Activated T-helper 1 cell treated with anti-CD3 and anti-CD28 coated beads, Interleukin-12 subunit alpha, Interleukin-12 subunit beta, Interleukin-2, Interleukin-4 antibody, amounts not matched to agents 30 ng/mL and 10 ng/mL and 1 ng/mL, durations not matched to agents 14 hours and 24 hours and 36 hours (primary cell): ENCODE measurements at places on chromosomes 12 and 14. TPM values are rescaled to one million over a fixed set of nuclear protein-coding genes. Genes with fewer than 3 reads are reported as not detected.

The KRT83 gene
- not detected in 2 replicates for total RNA-seq

DNA sequence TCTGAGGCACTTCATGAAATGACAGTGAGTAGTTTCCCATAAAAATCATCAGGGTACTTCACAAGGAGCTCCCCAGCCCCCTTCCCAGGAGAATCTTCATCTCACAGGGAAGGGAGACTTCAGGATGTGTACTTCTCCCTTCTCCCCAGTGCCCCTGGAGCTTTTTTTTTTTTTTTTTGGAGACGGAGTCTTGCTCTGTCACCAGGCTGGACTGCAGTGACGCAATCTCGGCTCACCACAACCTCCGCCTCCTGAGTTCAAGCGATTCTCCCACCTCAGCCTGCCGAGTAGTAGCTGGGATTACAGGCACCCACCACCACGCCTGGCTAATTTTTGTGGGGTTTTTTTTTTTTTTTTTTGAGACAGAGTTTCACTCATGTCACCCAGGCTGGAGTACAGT, 10.4 kb downstream of the ITPK1 start:
- H3K27ac ChIP-seq = no peak overlapping the region
- H3K4me1 ChIP-seq = peaks cover 56% of the 10 kb centered on the region
- DNase-seq = no peak

DNA sequence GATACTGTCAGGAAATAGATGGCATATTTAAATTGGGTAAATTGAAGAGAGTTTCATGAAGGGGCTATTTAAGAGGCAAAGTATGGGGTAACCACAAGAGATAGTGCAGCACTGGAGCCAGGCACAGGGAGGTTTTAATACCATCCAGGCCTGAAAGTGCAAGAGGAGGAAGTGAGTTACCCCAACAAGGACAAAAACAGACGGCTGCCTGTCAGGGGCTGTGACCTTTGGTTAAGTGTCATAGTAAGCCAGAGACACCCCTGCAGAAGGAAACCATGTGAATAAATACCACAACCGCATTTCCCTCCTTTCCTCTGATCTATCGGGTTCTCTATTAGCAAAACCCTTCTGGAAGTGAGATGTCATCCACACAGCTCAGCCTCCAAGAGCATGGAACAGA, 122.0 kb upstream of the DHRS4 start:
- no peak overlapping the region for H3K4me3 ChIP-seq
- no peaks in the 10 kb centered on the region for H3K4me1 ChIP-seq
- H3K36me3 ChIP-seq = no peaks in the 10 kb centered on the region
- peaks cover 1% of the 10 kb centered on the region for H3K27me3 ChIP-seq
- H3K27ac ChIP-seq = no peak overlapping the region

The HECTD4 gene
- 32.3 and 36.9 TPM in 2 replicates for total RNA-seq

- peak overlapping the region; percentile 64 for H3K27ac ChIP-seq
- H3K4me1 ChIP-seq = peaks cover 52% of the 10 kb centered on the region
- peaks cover 22% of the 10 kb centered on the region for H3K36me3 ChIP-seq
- H3K4me3 ChIP-seq = peak overlapping the region; percentile 72
- no peaks in the 10 kb centered on the region for H3K27me3 ChIP-seq
- DNase-seq = no peak
Observed at GRCh38 chr12:39682689-39683477, 63.3 kb upstream of the ABCD2 start.

DNA sequence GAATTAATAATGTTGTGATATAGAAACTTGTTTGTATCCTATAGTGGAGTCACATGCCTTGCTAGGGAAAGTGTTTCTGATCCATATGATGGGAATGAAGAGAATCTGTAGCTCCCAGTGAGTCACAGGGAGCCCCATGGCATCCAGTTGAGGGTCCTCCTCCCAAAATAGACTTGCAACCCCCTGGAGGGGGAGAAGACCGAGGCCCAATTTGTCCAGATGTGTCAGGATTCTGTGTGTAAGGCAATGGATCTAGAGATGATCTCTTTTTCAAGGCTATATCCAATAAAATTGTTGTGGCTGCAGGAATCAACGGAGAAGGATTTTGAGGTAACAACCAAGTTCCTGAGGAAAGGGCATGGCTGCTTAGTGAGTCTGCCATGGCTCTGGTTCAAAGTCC, 121.8 kb downstream of the BCL11B start:
- H3K36me3 ChIP-seq = no peaks in the 10 kb centered on the region
- no peak overlapping the region for H3K27ac ChIP-seq
- H3K4me3 ChIP-seq = no peak overlapping the region
- H3K4me1 ChIP-seq = no peaks in the 10 kb centered on the region
- DNase-seq = no peak
- peaks cover 11% of the 10 kb centered on the region for H3K27me3 ChIP-seq

The MCRS1 gene
- total RNA-seq = 77.1 and 77.9 TPM in 2 replicates

- no peak for DNase-seq
- H3K36me3 ChIP-seq = peaks cover 2% of the 10 kb centered on the region
- peaks cover 4% of the 10 kb centered on the region for H3K4me1 ChIP-seq
- no peak overlapping the region for H3K4me3 ChIP-seq
- H3K27ac ChIP-seq = no peak overlapping the region
Observed at GRCh38 chr14:23445773-23446172, 10.3 kb upstream of the MYH7 start.

DNA sequence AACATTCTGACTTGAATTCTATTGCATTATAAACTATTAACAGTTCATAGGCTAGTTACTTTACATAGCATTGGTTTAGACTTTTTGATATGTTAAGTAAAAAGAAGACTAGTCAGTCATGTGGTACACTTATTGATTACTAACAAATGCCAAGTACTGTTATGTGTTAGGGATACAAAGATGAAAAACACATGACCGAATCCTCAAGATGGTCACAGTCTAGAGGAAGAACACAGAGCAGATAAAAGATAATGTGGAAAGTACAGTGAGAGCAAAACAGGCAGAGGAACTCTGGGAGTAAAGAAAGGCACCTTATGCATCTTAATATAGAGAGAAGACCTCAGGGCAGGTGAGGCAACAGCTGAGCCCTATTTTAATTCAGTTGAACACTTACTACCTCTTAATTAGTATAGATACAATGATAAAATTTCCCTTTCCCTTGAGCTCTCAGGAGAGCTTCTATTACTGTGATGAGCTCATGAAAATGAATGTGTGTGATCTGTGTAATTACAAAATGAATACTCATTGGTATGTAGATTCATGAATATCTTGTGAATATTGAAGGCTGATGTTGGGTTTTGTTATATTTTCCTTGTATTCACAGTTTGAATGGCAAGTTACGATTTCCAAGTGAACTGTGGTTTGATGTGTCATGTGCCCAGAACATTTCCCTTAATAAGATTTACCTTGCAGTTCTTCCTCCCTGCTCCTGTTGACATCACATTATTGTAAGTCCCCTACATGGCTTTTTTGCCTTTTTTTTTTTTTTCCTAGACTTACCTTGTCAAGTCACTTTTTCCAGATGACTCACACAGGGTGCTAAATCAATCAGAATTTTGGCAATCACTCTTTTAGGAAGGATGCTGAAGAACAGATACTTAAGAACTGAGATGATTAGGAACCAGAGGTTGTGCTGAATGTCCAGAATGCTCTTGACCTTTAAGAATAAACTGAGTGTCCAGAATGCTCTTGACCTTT, 29.5 kb upstream of the MSRB3 start:
- no peak overlapping the region for H3K4me3 ChIP-seq
- peaks cover under 1% of the 10 kb centered on the region for H3K27me3 ChIP-seq
- H3K27ac ChIP-seq = peak overlapping the region; percentile 87
- DNase-seq = no peak

GRCh38 chr14:61403411-61403810, 82.0 kb downstream of the PRKCH start:
- no peaks in the 10 kb centered on the region for H3K27me3 ChIP-seq
- H3K36me3 ChIP-seq = peaks cover 18% of the 10 kb centered on the region
- H3K27ac ChIP-seq = peak overlapping the region; percentile 87
- H3K4me3 ChIP-seq = peak overlapping the region; percentile 31
- H3K4me1 ChIP-seq = peaks cover 79% of the 10 kb centered on the region

DNA sequence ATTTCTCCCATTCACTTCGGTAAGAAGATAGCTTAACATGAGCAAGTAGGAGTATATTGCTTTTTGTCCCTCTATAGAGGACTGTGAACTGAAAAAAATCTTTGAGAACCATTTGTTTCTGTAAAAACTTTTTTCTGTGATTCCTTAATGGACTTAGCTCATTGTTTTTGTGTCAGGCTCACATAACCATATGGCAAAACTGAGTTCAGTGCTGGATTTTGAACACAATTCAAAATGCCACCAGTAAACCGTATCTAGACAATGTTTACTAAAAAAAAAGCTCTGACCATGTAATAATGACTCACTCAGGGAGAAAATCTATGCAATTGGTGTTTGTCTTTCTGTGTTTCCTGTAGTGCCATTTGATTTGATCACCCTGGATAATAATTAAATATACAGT, 5.2 kb downstream of the TRHDE start:
- H3K4me1 ChIP-seq = no peaks in the 10 kb centered on the region
- peaks cover 28% of the 10 kb centered on the region for H3K27me3 ChIP-seq
- no peak for DNase-seq
- H3K4me3 ChIP-seq = no peak overlapping the region

GRCh38 chr12:49524660-49525324, 14.0 kb upstream of the KCNH3 start:
- H3K36me3 ChIP-seq = peaks cover 11% of the 10 kb centered on the region
- no peak overlapping the region for H3K4me3 ChIP-seq
- H3K27me3 ChIP-seq = no peaks in the 10 kb centered on the region

DNA sequence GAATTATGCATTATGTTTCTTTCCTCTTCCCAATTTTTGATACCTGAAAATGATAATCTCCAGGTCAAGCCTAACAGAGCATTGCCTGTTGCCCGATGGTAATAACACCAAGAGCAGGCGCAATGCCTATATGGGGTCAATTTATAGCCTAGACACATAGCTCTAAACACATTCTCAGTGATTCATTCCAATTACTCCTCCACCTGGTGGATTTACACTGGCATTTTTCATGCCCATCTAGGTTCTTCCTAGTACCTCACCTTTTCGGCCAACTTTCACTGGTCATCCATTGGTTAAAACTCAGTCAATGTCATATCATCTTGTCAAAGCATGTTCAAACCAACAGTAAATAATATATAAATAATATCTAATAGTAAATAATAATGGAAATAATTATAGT, 53.1 kb downstream of the EIF2S3B start:
- no peak overlapping the region for H3K4me3 ChIP-seq
- no peak overlapping the region for H3K27ac ChIP-seq
- DNase-seq = no peak
- no peaks in the 10 kb centered on the region for H3K36me3 ChIP-seq
- peaks cover 9% of the 10 kb centered on the region for H3K4me1 ChIP-seq

- peaks cover 77% of the 10 kb centered on the region for H3K4me1 ChIP-seq
- H3K4me3 ChIP-seq = peak overlapping the region; percentile 30
- DNase-seq = no peak
- H3K36me3 ChIP-seq = peaks cover 11% of the 10 kb centered on the region
- no peaks in the 10 kb centered on the region for H3K27me3 ChIP-seq
Observed at GRCh38 chr12:104721936-104722335, 236.2 kb downstream of the SLC41A2 start.
